ENCODE measurements at places on chromosomes 7 and 10. TPM values are rescaled to one million over a fixed set of nuclear protein-coding genes. Genes with fewer than 3 reads are reported as not detected.

The C1QL3 gene
- not detected for total RNA-seq

The PNLIPRP2 gene
- not detected for total RNA-seq

GRCh38 chr10:87615856-87616255 is 43.8 kb upstream of the PAPSS2 start:
- no peaks in the 10 kb centered on the region for H3K4me1 ChIP-seq
- peaks cover 9% of the 10 kb centered on the region for H3K27me3 ChIP-seq
- H3K36me3 ChIP-seq, result peaks cover 1% of the 10 kb centered on the region
- no peak overlapping the region for H3K27ac ChIP-seq
- no peak for DNase-seq

DNA sequence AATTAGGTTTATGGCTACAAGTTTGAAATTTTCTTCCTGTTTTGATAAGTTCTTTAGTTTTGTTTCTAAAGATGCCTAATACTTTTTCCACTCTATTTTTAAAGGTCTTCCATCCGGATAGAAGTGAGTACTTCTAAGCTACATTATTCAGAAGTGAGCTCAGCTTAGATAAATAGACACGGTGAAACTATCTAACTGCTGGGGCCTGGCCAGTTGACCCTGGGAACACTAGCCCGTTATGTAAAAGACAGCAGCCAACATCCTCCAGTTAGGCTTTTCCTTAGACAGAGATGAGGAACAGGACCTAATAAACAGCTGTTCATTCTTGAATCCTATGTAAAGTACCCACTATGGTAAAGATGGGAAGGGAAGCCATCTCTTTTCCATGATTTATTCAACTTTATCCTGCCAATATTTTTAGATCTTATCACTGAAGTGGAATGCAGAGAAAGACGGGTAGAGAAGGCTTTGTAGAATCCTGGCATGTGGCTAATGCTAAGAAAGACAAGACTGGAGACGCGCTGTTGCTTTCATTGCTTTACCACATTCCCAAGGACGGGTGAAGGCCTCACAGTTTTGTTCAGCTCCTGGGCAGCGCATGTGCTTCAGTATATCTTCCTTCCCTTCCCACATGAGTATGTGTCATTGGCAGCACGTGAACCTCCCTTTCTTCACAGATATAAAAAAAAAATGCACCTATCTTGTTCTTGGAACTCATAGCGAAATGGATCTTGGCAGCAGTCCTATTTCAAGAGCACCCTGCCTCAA is 340.0 kb upstream of the MEOX2 start:
- H3K27ac ChIP-seq, result no peak overlapping the region
- H3K4me1 ChIP-seq, result no peaks in the 10 kb centered on the region
- H3K36me3 ChIP-seq, result no peaks in the 10 kb centered on the region
- no peak for DNase-seq

- H3K27ac ChIP-seq, result no peak overlapping the region
- no peak for DNase-seq
- no peaks in the 10 kb centered on the region for H3K27me3 ChIP-seq
- no peaks in the 10 kb centered on the region for H3K4me1 ChIP-seq
These were observed 47.7 kb downstream of the MINPP1 start for GRCh38 chr10:87552248-87552929.

DNA sequence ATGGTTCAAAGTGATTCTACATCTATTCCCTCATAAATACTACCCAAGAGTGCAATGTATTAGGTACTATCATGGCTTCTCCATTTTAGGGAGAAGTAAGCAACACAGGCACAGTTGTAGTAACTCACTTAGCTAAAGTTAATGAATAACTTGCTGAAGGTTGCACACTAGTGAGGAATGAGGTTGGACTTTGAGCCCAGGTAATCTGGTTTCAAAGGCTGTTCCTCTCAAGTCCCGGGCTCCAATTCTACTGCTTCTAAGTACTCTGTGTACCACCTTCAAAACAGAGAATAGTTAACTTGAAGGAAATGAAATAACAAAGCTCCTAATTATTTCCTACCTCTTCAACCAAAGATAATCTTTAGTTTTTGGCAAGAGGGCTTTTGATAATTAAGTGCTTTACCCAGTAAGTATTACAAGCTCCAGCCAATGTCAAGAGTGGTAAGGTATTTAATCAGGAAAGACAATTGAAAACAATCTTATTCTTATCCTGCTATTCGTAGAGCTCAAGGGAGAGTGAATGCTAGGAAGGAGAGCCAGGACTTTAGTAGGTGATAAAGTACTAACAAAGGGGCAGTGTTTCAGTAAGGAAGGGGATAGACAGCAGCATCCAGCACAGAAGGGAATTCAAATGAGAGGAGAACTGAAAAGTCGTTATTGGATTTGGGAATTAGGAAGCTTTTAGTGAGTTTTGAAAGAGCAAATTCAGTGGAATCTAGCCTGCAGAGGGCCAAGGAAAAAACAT is 158.2 kb upstream of the PTPRZ1 start:
- H3K27me3 ChIP-seq, result no peaks in the 10 kb centered on the region
- H3K4me3 ChIP-seq, result no peak overlapping the region
- no peak for DNase-seq
- no peak overlapping the region for H3K27ac ChIP-seq
- H3K36me3 ChIP-seq, result no peaks in the 10 kb centered on the region
- no peaks in the 10 kb centered on the region for H3K4me1 ChIP-seq

Data from activated B cell treated with CpG ODN at 0.5 μM for 24 hours (primary cell).